ENCODE measurements at places on chromosomes 13 and 19. TPM values are rescaled to one million over a fixed set of nuclear protein-coding genes. Genes with fewer than 3 reads are reported as not detected.

COL5A3 gene
- 1.1 TPM for total RNA-seq

ATP4A gene
- total RNA-seq, result not detected

KIR3DL2 gene
- 1.3 TPM for total RNA-seq

VAV1 gene
- 73.4 TPM for total RNA-seq

DNAAF3 gene
- total RNA-seq, result 0.53 TPM

KLK10 gene
- total RNA-seq, result not detected
